ENCODE measurements at places on chromosomes 12 and 14. TPM values are rescaled to one million over a fixed set of nuclear protein-coding genes. Genes with fewer than 3 reads are reported as not detected.

The ACOT6 gene
- total RNA-seq = not detected

The KRT2 gene
- not detected for total RNA-seq

The ITGB7 gene
- 0.49 TPM for total RNA-seq

The CCDC177 gene
- total RNA-seq = not detected

The STYK1 gene
- 6.0 TPM for total RNA-seq

The LMO3 gene
- total RNA-seq = not detected

The TPH2 gene
- total RNA-seq = not detected

The PAN2 gene
- 11.2 TPM for total RNA-seq
